ENCODE measurements at places on chromosomes 13 and 19. TPM values are rescaled to one million over a fixed set of nuclear protein-coding genes. Genes with fewer than 3 reads are reported as not detected.

CAMSAP3 gene
- total RNA-seq: 3.0 TPM

ZNF865 gene
- total RNA-seq: 4.0 TPM

AMER2 gene
- under 0.01 TPM for total RNA-seq

KLK13 gene
- total RNA-seq: not detected

NCR1 gene
- total RNA-seq: 11.3 TPM

KANK3 gene
- total RNA-seq: 0.27 TPM

HTR2A gene
- total RNA-seq: under 0.01 TPM

ERVV-1 gene
- under 0.01 TPM for total RNA-seq

APOC4 gene
- not detected for total RNA-seq

LHB gene
- not detected for total RNA-seq

PODNL1 gene
- under 0.01 TPM for total RNA-seq

PGLYRP1 gene
- total RNA-seq: 1.3 TPM

SAFB gene
- total RNA-seq: 101 TPM

PDX1 gene
- not detected for total RNA-seq

NPAS1 gene
- 1.3 TPM for total RNA-seq

DNA sequence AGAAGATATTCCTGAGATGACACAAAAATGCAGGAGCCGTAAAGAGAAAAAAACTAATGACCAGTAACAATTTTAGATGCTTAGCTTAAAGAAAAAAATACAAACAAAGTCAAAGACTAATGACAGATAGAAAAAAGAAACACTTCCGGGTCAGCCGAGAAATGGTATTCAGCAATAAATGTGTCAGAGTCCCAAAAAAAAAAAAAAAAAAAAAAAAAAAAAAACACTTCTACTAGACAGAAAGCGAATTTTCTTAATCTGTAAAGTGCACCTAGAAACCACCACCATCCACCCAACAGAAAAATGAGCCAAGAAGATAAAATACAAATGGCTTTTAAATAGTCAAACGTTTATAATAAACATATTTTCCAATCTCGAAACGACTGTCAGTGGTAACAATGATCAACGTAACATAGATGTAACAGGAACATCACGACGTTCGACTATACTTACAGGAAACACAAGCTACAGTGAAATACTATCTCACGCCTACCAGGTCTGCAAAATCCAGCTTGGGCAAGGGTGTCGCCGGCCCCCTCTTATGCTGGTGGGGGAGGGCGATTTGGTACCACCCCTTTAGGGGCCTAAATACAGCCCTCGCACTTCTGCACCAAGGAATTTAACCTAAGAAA, 10.6 kb downstream of the ABHD17A start:
- DNase-seq: no peak

GRCh38 chr13:98252931-98253470, 75.9 kb upstream of the RNF113B start:
- DNase-seq: no peak

- DNase-seq: no peak
Measured at GRCh38 chr19:44644402-44645016, 799 bp downstream of the PVR start.

- no peak for DNase-seq
Measured at GRCh38 chr19:34228347-34228746, 26.0 kb upstream of the GARRE1 start.

- no peak for DNase-seq
Measured at GRCh38 chr13:74061926-74062595, 72.1 kb downstream of the KLF12 start.

DNA sequence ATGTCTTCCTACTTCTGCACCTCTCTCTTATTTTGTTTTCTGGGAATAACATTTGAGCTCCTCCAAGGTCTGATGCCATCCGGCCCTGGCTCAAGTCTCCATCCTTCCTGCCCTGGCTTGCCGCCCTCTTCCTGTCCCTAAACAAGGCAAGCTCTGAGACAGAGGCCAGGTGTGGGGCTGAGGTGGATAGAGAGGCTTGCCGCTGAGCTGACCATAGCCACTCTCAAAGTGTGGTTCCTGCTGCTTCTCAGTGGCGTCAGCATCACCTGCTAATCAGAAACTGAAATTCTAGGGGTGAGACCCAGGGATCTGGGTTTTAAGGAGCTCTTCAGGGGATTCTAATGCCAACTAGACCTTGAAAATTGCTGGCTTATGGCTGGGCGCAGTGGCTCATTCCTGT, 6.0 kb upstream of the TPRX2 start:
- no peak for DNase-seq

DNA sequence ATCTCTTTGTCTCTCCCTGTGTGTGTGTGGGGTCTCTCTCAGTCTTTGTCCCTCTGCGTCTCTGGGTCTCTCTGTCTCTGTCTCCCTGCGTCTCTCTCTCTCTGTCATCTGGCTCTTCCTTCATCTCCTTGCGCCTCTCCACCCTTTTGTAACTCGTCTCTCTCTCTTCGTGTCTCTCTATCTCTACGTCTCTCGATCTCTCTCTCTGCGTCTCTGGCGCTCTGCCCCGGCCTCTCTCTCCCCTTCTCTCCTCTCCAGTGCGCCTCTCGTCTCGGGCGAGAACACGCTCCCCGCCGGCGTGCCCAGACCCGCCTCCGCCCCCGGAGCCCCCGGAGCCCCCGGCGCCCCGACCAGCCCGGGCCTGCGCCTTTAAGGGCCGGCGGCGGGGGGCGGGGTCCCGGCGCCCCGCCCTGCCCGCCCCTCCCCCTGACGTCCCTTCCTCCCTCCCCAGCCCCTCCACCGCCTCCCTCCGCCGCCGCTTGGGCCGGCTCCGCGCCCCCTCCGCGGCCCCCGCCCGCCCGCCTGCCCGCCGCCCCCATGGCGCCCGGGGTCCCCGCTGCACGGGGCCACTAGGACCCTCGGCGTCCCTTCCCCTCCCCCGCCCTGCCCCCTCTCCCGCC, at the start of gene MARK4:
TSS of gene MARK4 (plus strand) at position 440 of the 620 bp plus-strand sequence. CDS start 318 bp downstream, outside the sequence.
- DNase-seq: peak; percentile 54

DNA sequence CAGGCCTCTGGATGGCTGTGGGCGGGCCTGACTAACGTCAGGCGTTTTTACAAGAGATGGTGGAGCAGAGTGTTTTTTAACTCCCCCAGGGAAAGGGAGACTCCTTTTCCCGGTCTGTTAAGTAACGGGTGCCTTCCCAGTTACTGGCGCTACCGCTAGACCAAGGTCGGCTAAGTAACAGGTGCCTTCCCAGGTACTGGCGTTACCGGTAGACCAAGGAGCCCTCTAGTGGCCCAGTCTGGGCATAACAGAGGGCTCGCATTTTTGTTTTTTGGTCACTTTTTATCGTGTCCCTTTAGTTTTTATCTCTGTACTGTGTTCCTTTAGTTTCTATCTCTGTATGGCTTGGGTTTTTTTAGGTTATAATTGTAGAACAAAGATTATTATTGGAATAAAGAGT, 10.0 kb downstream of the ZNF383 start:
- DNase-seq: peak; percentile 41

GRCh38 chr19:21608571-21608970, 103.2 kb downstream of the ZNF429 start:
- DNase-seq: no peak

- peak; percentile 56 for DNase-seq
Measured at GRCh38 chr19:35306473-35307246, 14.7 kb downstream of the MAG start.

DNA sequence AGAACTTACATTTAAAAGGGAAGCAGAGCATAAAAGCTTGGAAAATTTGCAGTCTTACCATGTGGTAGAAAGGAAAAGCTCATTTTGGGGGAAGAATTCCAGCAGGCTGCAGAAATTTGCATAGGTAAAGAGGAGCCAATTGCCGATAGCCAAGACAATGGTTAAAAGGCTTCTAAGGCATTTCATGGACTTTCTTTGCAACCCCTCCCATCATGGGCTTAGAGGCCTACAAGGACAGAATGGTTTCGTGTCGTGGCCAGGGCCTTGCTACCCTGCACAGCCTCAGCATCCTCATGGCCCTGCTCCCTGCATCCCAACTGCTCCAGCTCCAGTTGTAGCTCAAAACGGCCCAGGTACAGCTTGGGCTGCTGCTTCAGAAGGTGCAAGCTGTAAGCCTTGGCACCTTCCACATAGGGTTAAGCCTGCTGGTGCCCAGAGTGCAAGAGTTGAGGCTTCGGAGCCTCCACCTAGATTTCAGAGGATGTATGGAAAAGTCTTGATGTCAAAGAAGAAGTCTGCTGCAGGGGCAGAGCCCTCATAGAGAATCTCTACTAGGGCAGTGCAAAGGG, 420.3 kb downstream of the PCDH17 start:
- DNase-seq: no peak

DNA sequence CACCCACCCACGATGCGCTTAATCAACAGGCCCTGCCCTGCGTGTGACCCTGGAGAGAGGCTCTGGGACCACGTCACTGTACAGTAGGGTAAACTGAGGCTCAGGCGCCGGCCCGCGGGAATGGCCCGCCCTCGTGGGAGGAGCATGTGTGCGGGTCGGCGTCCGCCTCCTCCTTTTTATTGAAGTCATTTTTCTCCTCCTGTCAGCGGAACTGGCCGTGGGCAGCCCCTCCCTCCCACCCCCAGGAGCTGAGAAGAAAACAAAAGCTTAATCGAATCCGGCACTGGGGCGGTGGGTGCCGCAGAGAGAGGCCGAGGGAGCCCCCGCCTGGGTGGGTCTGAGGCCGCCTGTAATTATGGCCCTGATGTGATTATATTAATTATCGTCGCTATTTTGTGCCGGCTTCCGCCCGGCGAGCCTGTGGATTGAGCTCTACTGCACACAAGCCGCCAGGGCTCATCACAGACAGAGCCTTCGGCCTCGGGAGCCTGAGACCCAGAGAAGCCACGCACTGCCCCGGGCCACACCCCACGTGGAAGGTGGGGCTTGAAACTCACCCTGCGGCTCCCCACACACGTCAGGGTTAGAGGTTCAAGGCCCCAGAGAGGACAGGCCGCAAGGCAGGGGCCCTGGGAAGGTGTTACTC, 7.0 kb downstream of the C2CD4C start:
- DNase-seq: no peak

- DNase-seq: peak; percentile 6
Measured at GRCh38 chr19:2123682-2124387, 27.1 kb downstream of the IZUMO4 start.

DNA sequence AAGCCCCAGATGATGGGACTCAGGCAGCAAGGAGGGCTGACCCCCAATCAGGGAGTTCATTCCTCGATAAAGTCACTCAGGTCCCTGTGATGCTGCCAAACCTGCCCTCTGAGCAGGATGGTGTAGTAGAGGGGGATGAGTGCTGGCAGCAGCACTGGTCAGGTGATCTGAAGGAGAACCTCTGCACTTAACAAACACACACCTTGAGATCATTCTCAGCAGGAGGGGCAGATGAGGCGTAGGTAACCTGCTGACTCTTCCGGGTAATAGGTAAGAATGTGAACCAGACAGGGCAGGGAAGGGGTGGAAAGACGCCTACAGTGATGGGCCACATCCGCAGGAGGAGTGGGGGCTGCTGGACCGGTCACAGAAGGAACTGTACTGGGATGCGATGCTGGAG, 3.2 kb downstream of the ZNF446 start:
- no peak for DNase-seq

DNA sequence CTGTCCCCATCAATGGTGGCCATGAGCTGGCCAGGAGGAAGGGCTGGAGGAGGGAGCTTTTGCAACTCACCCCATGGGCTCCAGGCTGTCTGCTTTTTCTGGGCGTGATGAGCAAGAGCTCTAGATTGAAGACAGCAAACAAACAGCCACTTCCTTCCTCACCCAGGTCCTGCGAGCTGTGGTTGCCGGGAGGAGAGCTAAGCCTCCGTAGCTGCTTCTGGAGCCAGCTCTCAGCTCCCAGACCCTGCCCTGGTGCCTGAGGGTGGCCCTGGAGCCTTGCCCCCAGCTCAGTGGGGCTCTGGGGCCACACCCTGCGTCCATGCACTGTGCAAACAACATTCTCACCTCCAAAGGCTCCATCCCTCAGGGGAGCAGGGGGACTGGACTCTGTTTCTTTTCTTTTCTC, 6.2 kb downstream of the MYO1F start:
- no peak for DNase-seq

DNA sequence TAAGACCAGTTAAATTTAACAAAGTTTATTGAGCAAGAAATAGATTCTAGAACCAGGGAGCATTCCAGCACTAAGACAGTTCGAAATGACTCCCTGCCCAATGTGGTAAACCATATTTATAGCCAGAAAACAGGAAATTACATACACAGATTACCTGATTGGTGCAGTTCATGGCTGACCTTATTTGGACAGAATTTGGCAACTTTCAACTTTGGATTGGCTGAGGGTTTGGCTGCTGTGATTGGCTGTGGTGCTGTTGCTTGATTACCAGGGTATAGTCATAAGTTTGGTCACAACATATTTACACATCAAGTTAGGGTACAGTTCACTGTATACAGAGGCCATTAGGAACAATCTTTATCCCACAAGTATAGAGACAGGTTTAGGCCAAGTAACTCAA, 984.8 kb upstream of the MIR17HG start:
- no peak for DNase-seq

GRCh38 chr19:2280633-2281264, 1.2 kb downstream of the PEAK3 start:
- DNase-seq: no peak

GRCh38 chr19:48991873-48992580, 1.1 kb downstream of the GYS1 start:
- no peak for DNase-seq

Data from hematopoietic multipotent progenitor cell (in vitro differentiated cells).